Stimulated activated CD4-positive, alpha-beta T cell treated with anti-CD3 and anti-CD28 coated beads, Interleukin-1b, Interleukin-23, amount 100 ng/mL, for 1 hour (primary cell): ENCODE measurements at places on chromosomes 5 and 9.

DNA sequence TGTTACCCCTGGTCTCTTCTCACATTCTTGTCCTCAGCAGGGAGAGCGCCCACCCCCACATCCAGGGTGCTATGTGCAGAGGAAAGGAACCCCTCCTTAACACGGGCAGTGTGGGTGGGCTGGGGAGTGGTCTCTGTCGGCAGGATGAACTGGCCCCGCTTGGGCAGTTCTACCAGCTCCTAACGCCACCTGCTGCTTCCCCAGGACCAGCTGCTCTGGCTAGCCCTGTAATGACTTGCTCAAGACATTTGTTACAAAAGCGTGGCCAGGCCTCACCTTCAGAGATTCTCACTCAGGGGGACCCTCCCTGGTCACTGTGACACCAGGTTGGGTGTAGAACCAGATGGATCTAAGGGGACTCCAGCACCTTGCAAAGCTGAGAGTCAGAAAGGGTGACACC, 82.4 kb downstream of the HMCN2 start:
- DNase-seq = no peak

- no peak for DNase-seq
Observed at GRCh38 chr5:59103303-59103702, 520.4 kb downstream of the RAB3C start.

GRCh38 chr5:77390221-77390620, 101.9 kb downstream of the WDR41 start:
- DNase-seq = no peak

GRCh38 chr5:74127381-74128320, 501.7 kb downstream of the ARHGEF28 start:
- DNase-seq = no peak

DNA sequence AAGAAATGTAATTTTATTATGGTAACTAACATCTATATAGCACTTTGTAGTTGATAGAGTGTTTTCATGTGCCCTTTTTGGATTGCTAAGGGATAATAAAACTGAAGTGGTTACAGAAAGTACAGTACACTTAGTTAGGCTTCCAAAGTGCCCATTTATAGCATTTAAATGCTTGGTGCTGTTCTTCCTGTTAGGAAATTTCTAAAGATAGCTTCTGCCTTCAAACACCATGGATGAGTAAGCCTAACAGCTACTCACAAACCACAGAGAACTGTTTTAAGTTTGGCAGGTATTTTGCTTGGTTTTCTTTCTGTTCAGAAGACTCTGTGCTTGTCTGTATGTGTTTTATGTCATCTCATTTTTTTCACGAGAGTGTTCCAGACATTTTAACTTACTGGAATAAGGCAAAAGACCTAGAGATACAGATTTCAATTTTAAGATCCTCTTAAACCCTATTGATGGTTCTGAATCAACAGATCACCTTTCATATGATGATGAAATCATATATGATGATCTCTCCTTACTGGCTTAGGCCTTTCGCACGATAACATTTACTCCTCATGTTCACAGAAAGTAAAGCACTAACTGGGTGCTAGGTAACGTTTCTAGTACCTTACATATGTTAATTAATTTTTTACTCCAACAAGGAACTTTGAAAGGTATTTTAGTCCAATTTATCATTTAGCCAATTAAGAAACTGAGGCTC, 4.4 kb downstream of the RIMOC1 start:
- no peak for DNase-seq

GRCh38 chr5:158951436-158952247, 148.1 kb downstream of the EBF1 start:
- no peak for DNase-seq

GRCh38 chr5:80756292-80756691, 101.5 kb upstream of the DHFR start:
- no peak for DNase-seq

DNA sequence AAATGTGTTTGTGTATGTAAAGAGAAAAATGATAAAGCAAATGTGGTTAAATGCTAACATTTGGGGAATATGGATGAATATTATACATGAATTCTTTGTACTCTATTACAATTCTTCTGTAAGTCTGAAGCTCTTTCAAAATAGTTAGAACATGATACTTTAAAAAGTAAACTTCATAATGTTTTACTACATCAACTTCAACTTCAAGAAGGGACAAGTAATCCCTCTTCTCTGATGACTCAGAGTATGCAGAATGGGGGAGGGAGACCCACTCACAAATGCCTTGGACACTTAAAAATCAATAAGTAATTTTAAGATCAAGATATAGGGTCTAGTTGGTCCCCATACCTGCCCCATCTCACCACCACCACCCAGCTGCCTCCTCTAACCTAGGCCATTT, 162.4 kb downstream of the ESM1 start:
- DNase-seq = no peak

GRCh38 chr5:14579731-14580397, 1.7 kb upstream of the OTULINL start:
- DNase-seq = no peak

- DNase-seq = no peak
Observed at GRCh38 chr5:79205965-79206364, 30.0 kb upstream of the JMY start.

DNA sequence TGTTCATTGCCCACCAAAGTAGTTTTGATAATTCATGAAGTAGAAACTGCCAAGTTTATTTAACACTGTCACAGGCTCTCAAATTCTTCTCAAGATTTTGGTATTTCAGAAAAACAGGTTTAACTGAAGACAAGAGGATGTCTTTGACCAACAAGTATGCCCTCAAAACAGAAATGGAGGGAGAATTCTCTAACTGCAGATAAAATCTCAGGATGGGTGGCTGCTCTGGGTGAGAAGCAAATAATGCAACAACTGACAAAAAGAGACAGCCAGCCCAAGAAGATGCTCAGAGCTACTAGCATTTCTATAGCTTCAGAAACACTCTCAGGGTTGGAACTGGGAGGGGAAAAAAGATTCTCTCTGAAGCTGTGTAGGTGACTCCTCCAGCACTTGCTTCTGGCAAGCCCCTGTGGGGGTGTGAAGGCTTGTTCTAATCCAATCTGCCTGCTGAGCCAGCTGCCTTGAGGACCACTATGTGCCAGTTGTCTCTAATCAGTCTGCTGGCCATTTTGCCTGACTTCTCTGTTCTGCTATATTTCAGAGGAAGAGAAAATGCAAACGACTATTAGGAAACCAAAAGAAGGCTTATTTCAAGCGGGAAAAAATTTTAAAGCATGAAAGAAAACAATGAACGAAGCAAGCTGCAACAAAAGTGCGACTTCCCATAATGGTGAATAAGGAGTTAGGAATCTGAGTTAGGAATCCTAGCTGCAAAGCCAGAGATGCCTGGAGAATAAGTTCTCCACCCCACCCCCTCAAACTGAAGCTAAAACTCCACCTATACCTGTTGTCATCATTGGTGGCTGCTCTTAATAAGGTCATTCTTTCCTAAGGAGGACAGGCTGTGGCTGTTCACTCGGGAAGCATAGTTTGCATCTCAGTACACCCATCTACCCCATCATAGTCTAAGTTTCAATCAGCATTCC, 147.5 kb downstream of the GNAQ start:
- DNase-seq = no peak

- no peak for DNase-seq
Observed at GRCh38 chr5:23105021-23105420, 251.9 kb upstream of the CDH12 start.

DNA sequence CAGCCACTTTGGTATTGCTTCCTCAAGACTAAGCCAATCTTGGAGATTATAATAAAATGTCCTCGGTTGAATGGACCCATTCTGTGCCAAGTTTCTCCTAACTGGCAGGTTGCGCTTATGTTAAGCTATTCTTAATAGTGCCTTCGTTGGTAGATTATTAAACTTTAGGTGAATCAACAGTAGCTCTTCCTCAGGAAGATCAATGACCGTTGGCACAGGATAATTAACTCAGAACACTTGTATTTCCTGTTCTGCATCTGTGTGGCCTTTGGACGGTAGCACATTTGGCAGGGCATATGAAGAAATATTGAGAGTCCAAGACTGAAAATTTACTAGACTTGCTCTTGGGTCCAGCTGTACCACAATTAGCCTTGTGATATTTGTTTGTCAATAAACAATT, 402.9 kb downstream of the MLLT3 start:
- no peak for DNase-seq

GRCh38 chr9:113506090-113506589, 42.6 kb downstream of the RGS3 start:
- no peak for DNase-seq

- DNase-seq = no peak
Observed at GRCh38 chr5:74085782-74086181, 459.8 kb downstream of the ARHGEF28 start.

- no peak for DNase-seq
Observed at GRCh38 chr9:111945216-111945615, 48.6 kb downstream of the UGCG start.

GRCh38 chr5:54874337-54875021, 110.9 kb downstream of the ESM1 start:
- DNase-seq = no peak

DNA sequence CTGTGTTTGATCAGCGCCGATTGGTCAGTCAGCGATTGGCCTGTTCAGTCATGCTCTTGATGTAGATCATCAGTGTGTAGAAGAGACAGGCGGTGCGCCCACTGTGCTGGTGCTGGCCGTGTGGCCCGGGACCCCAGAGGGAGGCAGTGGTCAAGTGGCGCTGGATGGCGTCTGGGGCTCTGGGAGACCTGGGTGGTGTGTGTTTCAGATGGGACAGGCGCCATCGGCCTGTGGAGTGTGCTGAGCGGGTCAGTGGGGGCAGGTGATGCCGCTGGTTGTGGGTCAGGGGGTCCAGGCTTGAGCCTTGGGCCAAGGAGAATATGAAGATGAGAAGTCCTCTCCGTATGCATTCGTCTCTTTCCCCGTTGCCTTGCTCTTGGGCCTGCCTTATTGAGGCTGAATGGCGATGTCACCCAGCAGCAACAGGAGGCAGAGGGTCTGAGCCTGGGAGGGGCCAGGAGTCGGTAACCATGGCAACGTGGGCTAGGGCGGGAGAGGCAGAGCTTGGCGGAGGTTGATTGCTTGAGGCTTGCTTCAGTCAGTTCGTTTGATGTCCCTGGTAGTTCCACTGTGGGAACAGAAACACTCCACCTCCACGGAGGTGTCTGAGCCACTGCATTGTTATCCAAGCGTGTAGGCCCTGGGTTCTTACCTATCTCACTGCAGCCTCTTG, 117.8 kb upstream of the CACNA1B start:
- DNase-seq = no peak

DNA sequence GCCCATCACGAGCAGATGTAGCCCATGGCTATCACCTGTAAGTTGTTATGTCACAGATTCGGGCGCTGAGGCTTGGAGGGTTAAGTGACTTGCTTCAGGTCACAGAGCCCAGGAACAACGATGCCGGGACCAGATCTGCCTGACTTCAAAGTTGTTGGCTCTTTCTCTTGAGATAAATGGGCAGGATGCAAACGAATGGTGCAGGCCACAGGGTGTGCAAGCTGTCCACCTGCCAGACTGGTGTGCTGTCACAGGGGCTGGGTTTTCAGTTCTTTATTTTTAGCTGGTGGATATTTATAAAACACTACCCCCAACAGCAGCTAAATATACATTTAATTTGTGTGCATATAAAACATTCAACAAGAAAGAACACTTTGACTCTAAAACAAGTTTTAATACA, 17.7 kb upstream of the PHYKPL start:
- no peak for DNase-seq

- no peak for DNase-seq
Observed at GRCh38 chr9:108756746-108757490, 98.9 kb downstream of the ACTL7B start.

DNA sequence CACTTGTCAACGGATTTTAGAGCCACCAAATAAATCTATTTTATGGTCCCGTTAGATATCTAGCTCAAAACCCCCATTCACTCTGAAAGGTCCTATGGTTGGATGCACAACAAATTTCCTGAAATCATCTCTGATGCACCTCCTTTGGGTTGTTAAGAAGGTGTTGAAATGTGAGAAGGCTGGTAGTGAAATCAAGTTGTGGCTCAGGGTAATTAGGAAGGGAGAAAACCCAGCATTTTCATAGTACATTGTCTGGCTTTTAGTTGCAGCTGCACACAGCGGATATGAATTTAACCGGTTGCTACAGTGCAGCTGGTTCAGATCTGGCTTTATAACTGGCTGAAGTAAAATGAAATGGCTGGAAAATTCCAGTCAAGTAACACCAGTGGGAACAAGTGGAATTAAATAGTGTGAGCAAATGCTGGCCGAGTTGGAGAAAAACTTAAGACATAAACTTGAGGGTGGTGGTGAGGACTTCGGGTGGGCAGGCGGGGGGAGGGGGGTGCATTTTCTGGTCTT, 17.6 kb downstream of the RGMB start:
- no peak for DNase-seq

DNA sequence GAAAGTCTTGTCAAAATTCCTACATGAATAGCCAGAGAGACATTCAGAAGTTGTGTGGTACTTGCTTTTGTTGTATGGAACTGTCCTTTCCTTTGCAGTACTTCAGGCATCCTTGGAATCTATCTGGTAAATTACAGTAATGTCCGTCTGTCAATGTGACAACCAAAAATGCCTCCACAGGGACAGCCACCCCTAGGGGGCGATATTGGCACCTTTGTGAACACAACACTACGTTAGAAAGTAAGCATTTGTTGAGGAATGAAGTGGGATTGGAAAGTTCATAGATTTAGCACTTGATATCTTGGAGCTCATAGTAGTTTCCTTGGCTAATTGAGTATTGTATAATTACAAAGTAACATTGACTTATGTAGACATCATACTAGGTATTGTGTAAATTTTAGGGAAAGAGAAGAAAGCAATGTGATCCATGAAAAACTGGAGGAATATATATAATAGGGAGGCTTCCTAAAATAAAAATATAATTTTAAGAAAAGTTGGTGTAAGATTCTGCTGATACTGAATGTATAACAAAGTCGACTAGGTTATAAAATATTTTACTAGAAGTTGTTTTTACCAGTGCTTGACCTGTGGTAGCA, 32.7 kb downstream of the TMEFF1 start:
- DNase-seq = peak; percentile 48

DNA sequence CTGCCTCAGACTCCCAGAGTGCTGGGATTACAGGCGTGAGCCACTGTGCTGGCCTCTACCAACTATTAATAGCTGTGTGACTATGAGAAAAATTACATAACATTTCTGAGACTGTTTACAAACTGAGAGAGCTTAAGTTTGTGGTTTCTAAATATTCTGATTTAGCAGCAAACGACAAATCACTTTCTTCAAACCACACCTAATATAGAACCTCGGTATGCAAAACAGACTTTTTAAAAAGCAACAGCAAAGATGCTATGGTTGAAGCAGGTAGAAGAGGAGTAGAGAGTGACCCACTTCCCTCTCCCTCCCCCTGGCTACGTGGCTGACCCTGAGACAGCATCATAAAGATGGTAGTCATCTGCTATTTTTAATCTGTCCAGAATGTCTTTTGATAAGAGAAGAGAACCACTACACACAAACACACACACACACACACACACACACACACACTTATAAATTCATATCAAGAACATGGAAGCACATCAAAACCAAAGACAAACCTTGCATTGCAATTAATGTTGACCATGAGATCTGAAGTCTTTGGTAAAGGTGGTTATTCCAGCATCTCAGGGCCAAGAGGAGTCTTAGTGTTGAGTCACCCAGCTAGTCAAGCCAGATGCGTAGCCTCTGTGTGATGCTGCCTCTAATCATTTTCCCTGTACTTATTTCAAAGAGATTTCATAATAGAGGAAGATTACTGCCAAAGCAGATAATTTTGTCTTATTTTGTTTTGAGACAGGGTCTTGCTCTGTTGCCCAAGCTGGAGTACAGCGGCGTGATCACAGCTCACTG, 58.1 kb upstream of the TMEM215 start:
- DNase-seq = no peak

GRCh38 chr9:97573482-97574073, 59.6 kb downstream of the TSTD2 start:
- DNase-seq = no peak
